Prostate gland (tissue), 2 donors: ENCODE measurements at places on chromosomes 16 and 17.

- no peak for DNase-seq
Measured at GRCh38 chr17:79027274-79027924, 3.4 kb downstream of the C1QTNF1 start.

DNA sequence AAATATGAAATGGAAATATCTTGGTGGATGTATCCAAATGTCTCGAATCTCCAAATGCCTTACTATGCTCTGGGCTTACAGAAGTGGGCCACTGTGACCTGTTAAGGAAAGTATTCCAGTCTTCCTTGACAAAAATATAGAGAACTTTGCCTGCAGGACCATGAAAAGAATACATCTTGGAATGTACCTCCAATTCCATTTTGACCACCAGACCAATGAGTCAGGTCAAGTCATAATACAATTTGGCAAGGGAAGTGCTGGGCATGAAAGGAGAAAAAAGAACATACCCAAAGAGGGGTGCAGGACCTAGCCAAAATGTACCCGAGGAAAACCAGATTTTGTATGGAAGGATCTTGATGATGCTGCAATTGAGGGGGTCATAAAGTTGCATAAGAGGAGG is 1153.7 kb upstream of the GOT2 start:
- no peak for DNase-seq

- DNase-seq = no peak
Measured at GRCh38 chr17:44778656-44779210, 19.9 kb downstream of the ADAM11 start.

- DNase-seq = no peak
Measured at GRCh38 chr16:30660424-30661261, 2.4 kb downstream of the FBRS start.
